ENCODE measurements at places on chromosomes 1 and 21.
A peak's percentile ranks its signal among the peaks of the same experiment; 100 is the strongest.

DNA sequence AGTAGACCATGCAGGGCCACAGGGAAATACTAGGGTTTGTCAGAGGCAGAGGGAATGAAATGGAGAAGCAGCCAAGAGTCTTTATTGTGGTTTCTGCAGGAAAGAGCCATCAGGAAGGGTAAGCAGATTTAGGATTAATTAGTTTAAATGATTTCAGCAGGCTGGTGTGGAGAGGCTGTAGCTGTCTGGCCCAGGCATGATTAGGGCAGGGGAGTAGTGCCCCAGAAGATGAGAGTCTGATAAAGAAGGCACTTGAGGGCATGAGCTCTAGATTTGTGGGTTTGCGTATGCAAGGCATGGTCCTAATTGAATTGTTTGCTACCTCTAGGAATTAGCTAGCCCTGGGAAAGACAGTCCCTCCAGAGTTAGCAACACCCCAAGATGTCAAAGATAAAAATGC is 484.6 kb upstream of the PLXNA2 start:
- no peak for DNase-seq

DNA sequence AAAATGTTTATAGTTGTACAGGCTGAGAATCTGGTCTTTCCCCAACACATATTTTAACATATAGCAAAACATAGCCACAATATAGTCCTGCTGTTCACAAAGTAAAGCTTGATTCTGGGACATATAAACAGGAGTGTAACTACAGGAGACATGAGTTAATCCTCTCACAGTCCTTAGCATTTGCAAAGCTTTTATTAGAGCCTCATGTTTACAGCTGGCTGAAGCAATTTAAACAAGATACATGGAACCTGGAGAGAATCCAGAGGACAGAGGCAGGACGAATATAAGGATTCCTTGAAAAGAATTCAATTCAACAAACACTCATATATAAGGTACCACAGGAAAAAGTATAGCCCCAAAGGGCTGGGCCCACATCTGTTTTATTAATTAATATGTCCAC is 163.4 kb downstream of the ADGRL4 start:
- no peak for DNase-seq

GRCh38 chr1:27589841-27590426 is 14.0 kb downstream of the AHDC1 start:
- peak; percentile 34 for DNase-seq

GRCh38 chr1:167190747-167191237 is 29.9 kb upstream of the POU2F1 start:
- DNase-seq: no peak

- no peak for DNase-seq
These were observed 18.6 kb upstream of the COL18A1 start for GRCh38 chr21:45386336-45386727.

DNA sequence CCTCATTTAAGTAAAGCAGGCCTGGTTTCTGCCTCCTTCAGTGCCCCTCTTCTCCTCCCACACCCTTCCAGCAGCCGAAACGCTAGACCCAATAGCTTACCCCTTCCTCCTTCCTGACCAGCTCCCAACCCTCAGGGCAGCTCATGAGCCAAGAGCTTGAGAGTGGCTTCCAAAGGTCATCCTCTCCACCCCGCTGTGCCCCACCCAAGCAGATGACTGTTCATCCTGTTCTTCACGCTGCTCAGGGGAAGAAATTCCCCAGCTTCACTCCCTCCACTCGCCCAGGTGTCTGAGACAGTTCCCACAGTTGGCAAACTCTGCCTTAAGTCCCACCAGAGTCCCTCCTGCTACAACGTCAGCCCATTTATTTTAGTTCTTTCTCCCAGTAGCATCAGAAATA is 23.4 kb downstream of the ARHGEF19 start:
- no peak for DNase-seq

DNA sequence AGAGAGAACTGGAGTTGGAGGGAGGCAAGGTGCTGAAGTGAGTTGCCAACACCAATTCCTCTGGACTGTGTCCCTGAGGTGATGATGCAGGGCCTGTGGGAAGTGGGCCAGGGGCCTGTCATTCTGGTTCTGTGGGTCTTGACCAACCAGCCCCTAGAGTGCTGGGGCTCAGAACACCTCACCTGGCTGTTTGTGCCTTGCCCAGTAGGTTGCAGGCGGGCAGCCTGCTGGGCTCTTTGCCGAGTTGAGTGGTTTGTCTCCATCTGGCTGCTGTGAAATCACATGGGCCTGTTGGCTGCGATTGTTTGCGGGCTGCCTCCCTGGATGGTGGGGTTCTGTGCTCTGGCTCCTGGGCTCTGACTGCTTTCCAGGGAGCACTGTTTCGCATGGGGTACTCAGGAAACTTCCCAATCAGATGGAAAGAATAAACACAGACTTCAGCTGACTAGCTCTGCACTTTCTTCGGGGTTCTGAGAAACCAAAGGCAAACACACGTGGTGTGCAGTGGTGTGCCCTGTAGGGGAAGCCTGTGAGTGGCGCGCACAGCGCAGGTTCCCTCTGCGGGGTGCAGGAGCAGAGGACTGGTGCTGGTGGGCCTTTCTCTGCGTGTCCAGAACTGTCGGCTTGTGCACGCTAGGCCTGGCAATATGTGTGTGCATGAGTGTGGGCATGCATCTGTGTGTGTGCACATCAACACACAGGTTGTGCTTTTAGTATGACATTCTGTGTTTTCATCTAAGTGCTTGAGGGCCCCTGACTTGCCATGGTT is 95.1 kb downstream of the RHOU start:
- DNase-seq: peak; percentile 66

GRCh38 chr1:198147216-198147615 is 9.6 kb upstream of the NEK7 start:
- DNase-seq: no peak

DNA sequence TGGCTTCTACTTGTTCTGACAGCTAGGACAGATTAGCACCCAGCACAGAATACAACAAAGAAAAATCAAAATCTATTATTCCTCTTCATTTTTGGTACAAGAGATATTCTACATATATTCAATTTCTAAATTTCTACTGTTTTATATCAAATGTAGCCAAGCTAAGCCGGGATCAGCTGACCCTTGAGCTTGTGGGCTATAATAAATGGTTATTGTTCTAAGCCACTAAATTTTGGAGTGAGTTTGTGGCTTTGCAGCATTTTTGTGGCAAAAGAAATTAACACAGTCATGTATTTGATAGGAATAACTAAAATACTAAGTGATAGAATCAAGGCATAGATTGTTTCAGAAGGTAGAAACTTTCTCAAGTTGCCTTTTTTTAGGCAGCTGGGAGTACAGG is 50.7 kb downstream of the APP start:
- no peak for DNase-seq

DNA sequence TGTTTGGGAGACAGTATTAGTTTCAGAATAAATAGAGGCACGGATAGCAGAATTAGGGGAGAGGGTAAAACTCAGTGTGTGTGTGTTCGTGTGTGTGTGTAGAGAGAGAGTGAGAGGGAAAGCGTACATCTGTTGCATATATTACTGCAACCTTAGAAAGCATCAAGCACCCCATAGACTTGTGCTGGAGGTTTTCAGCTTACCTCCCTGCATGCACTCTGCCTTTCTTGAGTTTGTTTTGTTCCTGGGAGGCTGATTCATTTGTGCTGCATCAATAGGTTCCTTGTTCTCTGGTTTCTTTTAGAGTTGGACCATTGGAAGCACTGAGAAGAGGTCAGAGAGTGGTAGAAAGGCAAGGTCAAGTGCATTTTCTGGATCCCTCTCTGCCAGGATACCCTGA is 104.4 kb upstream of the KCNK1 start:
- DNase-seq: no peak

DNA sequence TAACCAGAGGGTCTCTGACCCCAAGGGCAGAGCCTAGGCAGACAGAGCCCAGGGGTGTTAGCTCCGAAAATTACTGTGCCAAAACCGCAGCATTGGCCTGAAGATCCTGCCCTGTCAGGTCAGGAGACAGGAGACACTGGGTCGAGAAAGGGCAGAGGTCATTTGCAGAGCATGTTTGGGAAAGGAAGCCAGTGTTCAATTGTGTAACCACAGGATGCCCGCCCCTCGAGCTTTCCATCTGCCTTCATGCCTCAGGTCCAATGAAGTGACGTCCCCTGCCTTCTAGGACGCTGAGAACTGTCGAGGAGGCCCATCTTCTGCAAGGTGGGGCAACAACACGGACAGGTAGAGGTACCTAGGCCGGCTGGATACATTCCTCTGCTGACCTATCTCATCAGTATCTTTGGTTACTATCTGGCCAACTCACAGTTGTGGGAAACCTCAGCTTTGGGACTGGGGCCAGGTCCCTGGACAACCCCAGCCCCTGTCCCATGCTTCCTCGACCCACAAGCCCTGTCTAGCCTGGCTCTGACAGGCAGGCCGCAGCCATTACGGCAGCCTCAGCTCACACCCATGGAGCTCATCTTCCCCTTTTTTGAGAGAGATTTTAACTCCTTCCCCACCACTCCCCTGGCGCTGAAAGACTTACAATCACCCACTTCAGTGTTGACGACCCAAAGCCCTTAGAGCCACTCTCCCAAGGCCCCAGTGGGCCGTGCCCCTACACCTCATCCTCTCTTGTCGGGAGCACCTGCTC is 1.3 kb downstream of the ARL8A start:
- no peak for DNase-seq

DNA sequence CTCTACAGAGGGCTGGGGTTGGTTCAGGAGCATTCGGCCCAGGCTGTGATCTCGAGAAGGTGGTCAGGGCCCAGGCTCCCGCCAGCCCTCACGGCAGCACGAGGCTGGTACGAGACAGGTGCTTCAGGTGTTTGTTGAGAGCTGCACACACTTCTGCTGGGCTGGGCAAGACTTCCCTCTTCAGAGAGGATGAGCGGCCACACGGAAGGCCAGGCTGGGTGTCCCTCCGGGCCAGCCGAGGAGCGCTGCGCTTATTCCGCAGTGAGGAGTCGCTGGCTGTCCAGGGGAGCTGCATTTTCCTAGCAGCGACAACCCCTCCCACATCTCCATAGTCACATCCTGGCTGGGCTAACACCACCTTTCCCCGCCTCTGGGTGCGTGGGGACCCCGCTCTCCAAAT is 50.5 kb downstream of the PDE9A start:
- no peak for DNase-seq

- DNase-seq: peak; percentile 83
These were observed 51.8 kb downstream of the EDN2 start for GRCh38 chr1:41432481-41433280.

DNA sequence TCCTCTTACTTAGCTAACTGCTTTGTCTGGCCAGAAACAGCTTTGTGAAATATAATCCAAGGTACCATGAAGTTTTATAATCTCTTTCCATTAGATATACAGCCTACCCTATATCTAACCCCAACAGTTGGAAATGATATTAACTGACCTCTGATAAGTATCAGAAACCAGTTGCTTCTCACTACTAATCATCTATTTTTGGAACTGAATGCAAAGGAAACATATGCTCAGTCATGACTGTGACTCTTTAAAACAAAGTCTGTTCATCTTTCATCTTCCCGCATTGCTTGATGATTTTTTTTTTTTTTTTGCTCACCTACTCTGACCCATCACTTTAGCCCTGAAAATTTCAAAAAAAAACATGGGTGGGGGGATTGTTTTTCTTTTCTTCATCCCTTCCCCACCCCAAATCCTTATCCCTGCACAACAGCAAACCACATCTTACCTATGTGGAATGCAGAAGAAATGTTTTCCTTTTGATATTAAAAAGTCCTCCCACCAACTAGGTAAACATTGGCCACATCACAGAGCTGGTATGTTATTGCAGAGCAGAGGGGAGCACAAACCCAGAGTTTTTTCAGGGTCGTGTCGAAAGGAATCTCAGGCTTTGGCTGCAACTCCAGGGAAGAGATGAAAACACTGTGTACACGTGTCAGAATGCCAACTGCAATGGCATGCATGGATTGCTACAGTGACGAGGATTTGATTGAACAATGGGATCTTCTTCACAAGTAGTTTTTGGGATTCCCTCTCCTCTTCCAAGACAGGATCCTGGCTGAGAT is 137.3 kb downstream of the SLC30A10 start:
- no peak for DNase-seq

DNA sequence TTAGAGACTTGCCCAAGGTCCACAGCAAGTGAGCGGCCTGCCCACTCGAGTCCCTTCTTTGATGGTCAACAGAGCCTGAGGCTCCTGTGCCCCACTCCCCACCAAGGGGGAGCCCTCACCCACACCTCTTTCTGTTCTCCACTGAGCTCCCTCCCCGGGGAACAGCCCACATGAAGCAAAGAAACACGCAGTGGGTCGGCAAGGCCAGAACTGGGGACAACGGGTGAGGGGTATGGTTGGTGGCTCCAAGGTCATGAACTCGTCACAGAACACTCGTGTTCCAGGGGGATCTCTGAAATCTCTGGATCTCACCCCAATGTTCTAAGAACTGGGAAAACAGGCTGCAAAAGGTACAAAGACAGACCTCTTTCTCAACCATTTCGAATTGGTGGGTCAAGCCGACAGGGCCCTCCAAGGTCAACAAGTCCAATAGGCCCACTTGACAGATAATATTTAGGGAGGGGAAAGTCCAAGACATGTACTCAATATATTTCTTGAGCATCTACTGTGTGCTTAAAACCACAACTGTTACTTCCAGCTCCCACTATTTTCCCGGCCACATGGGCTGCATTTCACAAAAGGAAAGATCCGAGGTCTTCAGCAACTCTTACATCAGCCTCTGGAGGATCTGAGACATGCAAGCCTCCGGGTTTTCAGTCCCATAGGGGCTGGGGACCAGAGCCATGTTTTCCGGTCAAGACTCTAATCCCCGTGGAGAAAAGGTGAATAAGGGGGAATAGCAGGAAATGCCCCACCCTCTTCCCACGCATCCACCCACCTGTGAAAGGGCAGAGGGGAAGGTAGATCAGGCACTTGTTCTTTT is 1.1 kb upstream of the RAP1GAP start:
- no peak for DNase-seq

- peak; percentile 21 for DNase-seq
These were observed 6.3 kb downstream of the ATF6 start for GRCh38 chr1:161772397-161772796.

DNA sequence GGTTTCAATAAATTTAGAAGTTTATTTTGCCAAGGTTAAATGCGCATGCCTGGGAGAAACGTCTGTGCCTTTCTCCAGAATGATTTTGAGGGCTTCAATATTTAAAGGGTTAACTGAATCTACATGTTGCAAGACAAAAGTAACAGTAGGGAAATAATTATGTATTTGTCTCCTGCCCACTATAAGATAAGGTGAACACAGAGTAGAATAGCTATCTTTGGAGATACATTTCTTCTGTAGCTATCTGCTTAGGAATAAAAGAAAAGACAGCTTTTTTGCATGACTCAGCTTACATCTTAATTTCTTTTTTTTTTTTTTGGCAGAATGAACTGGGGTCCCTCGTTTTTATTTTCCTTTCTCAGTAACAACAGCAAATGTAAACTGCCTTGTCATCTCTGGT is 1351.6 kb downstream of the AMY1C start:
- no peak for DNase-seq

DNA sequence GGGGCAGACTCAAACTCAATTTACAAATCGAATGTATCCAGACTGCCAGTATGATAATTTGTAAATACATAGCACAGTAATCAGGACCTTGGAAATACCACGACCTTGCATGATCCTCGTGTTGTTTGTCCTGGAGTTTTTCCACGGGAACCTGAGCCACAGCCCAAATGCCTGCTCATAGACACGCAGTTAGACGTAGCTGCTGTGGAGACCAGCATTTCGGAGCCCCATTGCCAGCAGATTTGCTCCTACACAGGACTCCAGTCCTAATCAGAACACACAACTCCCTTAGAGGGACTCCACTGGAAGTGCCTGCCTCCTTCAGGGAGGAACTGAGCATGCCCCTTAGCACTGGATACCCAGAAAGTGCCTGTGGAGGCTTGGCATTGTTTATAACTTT is 163.2 kb downstream of the GALNT2 start:
- no peak for DNase-seq

- peak; percentile 68 for DNase-seq
These were observed 14.9 kb downstream of the AADACL4 start for GRCh38 chr1:12658531-12659453.

Data from midbrain (tissue), 1 donor.